ENCODE measurements at places on chromosomes 7 and 10. TPM values are rescaled to one million over a fixed set of nuclear protein-coding genes. Genes with fewer than 3 reads are reported as not detected.

The SCART1 gene
- 3.7 TPM for total RNA-seq

The PLXNA4 gene
- 21.3 TPM for total RNA-seq

The CUZD1 gene
- total RNA-seq, result 2.4 TPM

The CHST15 gene
- not detected for total RNA-seq

The ZNF503 gene
- total RNA-seq, result 0.07 TPM

The SLC18A2 gene
- not detected for total RNA-seq

The CAV1 gene
- not detected for total RNA-seq

The TBX20 gene
- total RNA-seq, result 0.27 TPM

The TNRC18 gene
- total RNA-seq, result 53.9 TPM

The SLC39A12 gene
- total RNA-seq, result not detected

The GBX1 gene
- not detected for total RNA-seq

The ZP3 gene
- 1.1 TPM for total RNA-seq

The INA gene
- 0.10 TPM for total RNA-seq

- peaks cover 14% of the 10 kb centered on the region for H3K36me3 ChIP-seq
- peaks cover 20% of the 10 kb centered on the region for H3K4me1 ChIP-seq
- DNase-seq, result no peak
These were observed 52.0 kb downstream of the KIF5B start for GRCh38 chr10:32004161-32004591.

DNA sequence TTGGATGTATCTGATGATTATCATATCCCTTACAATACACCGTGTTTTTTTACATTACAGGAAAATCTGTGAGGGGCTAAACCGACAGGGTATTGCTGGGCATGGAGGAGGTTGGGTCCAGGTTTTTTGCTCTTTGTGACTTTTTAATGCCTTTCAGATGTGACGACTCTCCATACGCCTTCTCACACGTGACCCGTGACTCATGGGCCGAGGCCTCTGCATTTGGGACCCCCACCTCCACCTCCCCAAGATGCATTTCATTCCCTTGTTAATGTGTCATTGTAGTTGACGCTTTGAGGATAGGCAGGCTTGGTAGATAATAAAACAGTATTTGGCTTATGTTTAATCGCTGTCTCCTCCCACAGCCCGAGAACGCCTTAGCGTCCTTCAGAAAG lies 95.3 kb downstream of the CUX1 start:
- no peak overlapping the region for H3K4me3 ChIP-seq
- H3K4me1 ChIP-seq, result peaks cover 2% of the 10 kb centered on the region
- no peak for DNase-seq

GRCh38 chr7:42753811-42754363 lies 158.0 kb downstream of the C7orf25 start:
- no peaks in the 10 kb centered on the region for H3K36me3 ChIP-seq
- no peaks in the 10 kb centered on the region for H3K27me3 ChIP-seq
- H3K27ac ChIP-seq, result no peak overlapping the region
- H3K4me3 ChIP-seq, result no peak overlapping the region
- no peaks in the 10 kb centered on the region for H3K4me1 ChIP-seq

- H3K4me3 ChIP-seq, result no peak overlapping the region
- peaks cover 30% of the 10 kb centered on the region for H3K4me1 ChIP-seq
- H3K27me3 ChIP-seq, result peaks cover 15% of the 10 kb centered on the region
- H3K36me3 ChIP-seq, result no peaks in the 10 kb centered on the region
- no peak for DNase-seq
- no peak overlapping the region for H3K27ac ChIP-seq
These were observed 185.7 kb downstream of the STK31 start for GRCh38 chr7:23895666-23896096.

DNA sequence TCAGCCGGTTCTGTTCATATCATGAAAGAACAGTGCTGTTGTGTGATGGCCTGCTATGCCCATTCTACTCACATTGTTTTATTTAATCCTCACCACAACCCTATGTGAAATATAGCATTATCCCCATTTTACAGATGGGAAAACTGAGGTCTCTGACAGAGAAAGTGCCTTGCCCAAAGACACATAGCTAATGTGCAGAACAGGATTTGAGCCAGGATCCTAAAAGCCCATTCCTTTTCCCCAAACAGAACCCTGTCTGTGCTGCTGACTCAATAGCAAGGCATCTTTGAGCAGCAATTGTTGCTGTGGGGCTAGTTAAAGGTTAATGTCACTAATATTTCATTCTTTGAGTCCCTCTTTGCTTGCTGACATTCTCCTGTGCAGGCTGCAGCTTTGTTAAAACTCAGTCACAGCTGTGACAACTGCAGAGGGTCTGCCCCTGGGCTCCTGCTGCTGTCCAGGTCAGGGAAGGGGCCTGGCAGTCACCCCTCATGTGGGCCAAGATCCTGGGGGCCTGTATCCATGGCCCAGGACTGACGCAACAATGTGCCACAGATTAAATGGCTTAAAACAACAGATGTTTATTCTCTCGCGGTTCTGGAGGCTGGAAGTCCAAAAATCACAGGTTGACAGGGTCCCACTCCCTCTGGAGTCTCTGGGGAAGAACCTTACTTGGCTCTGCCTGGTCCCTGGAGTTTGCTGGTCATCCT lies 40.4 kb downstream of the AFAP1L2 start:
- H3K27ac ChIP-seq, result no peak overlapping the region
- H3K36me3 ChIP-seq, result no peaks in the 10 kb centered on the region
- H3K27me3 ChIP-seq, result peaks cover 4% of the 10 kb centered on the region
- no peak for DNase-seq
- no peaks in the 10 kb centered on the region for H3K4me1 ChIP-seq

- H3K27me3 ChIP-seq, result no peaks in the 10 kb centered on the region
- H3K27ac ChIP-seq, result no peak overlapping the region
- H3K4me1 ChIP-seq, result peaks cover 6% of the 10 kb centered on the region
- H3K4me3 ChIP-seq, result no peak overlapping the region
These were observed 479.9 kb upstream of the FOXK1 start for GRCh38 chr7:4202154-4202736.

DNA sequence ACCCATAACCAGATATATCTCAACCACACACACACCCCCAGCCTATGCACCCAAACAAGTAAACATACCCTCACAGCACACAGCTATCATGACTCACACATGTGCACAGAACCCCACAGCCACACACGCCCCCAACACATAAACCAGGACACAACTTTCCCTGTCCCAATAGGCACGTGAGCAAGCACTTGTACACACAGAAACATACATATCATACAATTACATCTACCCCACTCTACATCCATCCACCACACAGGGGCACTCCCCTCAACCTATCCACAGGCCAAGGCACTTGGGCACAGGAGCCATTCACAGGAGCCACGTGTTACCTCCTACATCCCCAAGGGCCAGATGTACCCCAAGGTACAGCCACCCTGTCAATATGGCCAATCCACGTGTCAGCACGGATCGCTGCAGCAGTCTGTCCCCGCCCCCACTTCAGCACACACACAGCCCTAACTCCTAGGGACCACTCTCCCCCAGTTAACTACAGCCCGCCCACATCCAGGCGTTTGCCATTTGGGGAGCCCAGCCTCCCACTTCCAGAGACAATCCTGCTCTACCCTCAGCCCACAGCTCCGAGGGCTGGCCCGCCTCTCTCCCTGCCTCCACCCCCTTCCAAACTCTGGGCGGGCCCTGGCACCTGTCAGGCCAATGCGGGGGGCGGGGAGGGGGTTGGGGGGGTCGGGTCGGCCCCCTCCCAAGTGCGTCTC lies 163.5 kb downstream of the SH3PXD2A start:
- H3K27ac ChIP-seq, result no peak overlapping the region
- H3K4me3 ChIP-seq, result peak overlapping the region; percentile 26
- peaks cover 15% of the 10 kb centered on the region for H3K27me3 ChIP-seq
- no peak for DNase-seq
- H3K4me1 ChIP-seq, result peaks cover 38% of the 10 kb centered on the region

- no peak for DNase-seq
- no peaks in the 10 kb centered on the region for H3K27me3 ChIP-seq
- H3K4me3 ChIP-seq, result no peak overlapping the region
These were observed 230.6 kb downstream of the BMPER start for GRCh38 chr7:34135924-34136323.

DNA sequence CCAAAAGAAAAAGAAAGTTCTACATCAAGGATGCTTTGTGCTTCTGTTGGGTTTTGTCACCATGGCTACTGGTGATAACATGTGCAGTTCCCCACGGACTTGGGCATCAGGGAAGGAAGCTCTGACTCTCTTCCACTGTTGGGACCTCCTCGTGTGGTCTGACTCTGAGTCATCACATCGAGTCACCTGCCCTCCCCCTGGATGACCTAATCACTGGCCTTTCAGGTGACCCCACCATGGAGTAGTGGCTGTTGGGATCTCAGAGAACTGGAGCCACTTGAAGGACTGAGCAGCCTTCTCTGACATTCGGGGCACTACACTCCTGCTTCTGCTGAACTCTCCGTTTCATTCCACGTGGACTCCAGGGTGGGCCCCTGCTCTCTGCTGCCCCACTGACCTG lies 60.8 kb upstream of the DOCK1 start:
- H3K27me3 ChIP-seq, result no peaks in the 10 kb centered on the region
- no peaks in the 10 kb centered on the region for H3K36me3 ChIP-seq
- no peak for DNase-seq
- no peak overlapping the region for H3K4me3 ChIP-seq
- H3K27ac ChIP-seq, result no peak overlapping the region

DNA sequence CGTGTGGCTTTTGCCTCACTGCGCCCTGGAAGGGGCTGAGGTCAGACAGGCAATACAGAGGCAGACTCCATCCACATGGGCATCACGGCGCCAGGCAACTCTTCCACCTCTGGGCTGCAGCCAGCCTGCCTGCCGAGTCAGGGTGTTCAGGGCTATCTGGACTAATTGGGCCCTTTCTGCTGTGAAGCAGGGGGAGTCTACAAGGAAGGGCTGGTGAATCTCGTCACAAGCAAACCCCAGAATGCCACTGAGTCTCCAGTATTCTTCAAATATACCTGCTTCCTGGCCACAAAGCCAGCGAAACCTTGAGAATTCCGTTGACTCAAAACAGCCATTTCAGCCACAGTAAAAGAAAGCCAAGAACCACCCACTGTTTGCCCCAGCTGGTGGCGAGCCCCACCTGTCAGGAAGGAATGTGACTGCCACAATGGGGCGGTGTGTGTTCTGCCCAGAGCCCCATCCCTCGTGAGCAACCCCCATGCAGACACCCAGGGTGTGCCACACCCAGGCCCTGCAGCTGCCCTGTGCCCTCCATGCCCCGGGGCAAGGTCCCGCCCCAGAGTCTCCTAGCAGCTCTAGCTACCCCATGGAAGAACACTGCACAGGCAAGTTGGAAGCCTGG lies 117.3 kb downstream of the FAM53B start:
- H3K27me3 ChIP-seq, result no peaks in the 10 kb centered on the region
- H3K36me3 ChIP-seq, result peaks cover 9% of the 10 kb centered on the region
- H3K4me1 ChIP-seq, result peaks cover 52% of the 10 kb centered on the region
- H3K4me3 ChIP-seq, result peak overlapping the region; percentile 15

DNA sequence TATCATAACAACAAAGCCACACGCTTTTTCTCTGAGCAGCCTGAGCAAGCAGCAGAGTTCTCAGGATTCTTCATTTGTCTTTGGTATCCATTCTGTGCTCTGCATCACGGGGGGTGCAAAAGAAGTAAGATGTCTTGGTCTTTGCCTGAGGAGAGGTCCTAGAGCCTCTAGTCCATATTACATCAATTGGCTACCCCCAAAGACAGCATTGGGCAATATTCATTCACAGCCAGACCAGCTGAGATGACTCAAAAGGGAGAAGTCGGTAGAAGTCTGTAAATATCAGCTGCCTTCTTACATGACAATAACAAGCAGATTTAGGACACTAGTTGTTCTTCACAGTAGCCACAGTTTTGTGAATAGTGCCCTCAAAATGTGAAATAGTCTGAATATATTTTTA lies 66.6 kb downstream of the FZD1 start:
- no peak overlapping the region for H3K4me3 ChIP-seq
- H3K27me3 ChIP-seq, result no peaks in the 10 kb centered on the region
- H3K27ac ChIP-seq, result no peak overlapping the region
- H3K4me1 ChIP-seq, result no peaks in the 10 kb centered on the region
- H3K36me3 ChIP-seq, result no peaks in the 10 kb centered on the region

DNA sequence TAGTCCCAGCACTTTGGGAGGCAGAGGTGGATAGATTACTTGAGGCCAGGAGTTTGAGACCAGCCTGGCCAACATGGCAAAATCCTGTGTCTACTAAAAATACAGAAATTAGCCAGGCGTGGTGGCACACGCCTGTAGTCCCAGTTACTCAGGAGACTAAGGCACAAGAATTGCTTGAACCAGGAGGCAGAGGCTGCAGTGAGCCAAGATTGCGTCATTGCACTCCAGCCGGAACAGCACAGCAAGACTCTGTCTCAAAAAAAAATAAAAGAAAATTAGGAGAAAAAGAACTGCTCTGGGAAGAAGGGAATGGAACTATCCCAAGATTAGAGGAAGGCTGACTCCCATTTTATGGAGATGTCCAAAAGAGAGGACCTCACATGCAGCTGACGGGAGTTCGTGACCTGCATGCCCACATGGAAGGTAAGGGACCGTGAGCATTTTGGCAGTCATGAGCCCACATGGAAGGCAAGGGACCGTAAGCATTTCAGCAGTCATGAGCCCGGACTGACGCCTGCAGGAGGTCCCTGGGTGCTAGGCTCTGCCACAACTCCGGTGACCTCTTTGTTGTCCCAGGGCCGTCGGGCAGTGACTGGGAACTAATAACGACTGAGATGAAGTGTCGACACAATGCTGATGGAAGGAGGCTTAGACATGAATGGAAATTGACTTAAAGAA lies 18.6 kb upstream of the GTPBP4 start:
- H3K36me3 ChIP-seq, result no peaks in the 10 kb centered on the region
- DNase-seq, result no peak
- H3K4me3 ChIP-seq, result no peak overlapping the region
- H3K27me3 ChIP-seq, result peaks cover 22% of the 10 kb centered on the region
- H3K27ac ChIP-seq, result no peak overlapping the region

GRCh38 chr7:1749864-1750466 lies 79.9 kb downstream of the ELFN1 start:
- peaks cover 11% of the 10 kb centered on the region for H3K4me1 ChIP-seq
- H3K27me3 ChIP-seq, result peaks cover 3% of the 10 kb centered on the region
- H3K36me3 ChIP-seq, result peaks cover 1% of the 10 kb centered on the region
- H3K4me3 ChIP-seq, result no peak overlapping the region

DNA sequence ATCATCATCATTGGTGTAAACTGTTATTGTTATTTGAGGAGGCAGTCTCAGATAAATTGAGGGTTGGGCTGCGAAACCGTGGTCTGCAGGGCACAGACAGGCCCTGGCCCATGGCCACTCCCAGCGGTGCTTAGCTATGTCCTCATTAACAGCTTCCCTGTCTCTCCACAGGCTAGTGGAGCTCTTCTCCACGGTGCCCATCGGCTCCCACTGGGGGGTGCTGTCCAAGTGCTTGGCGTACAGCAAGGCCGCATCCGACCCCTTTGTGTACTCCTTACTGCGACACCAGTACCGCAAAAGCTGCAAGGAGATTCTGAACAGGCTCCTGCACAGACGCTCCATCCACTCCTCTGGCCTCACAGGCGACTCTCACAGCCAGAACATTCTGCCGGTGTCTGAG lies 21.6 kb downstream of the GPR26 start:
- no peak overlapping the region for H3K27ac ChIP-seq
- H3K4me1 ChIP-seq, result no peaks in the 10 kb centered on the region
- DNase-seq, result no peak
- no peaks in the 10 kb centered on the region for H3K36me3 ChIP-seq
